Heart left ventricle (tissue), 16 donors: ENCODE measurements at places on chromosomes 11 and 22.

DNA sequence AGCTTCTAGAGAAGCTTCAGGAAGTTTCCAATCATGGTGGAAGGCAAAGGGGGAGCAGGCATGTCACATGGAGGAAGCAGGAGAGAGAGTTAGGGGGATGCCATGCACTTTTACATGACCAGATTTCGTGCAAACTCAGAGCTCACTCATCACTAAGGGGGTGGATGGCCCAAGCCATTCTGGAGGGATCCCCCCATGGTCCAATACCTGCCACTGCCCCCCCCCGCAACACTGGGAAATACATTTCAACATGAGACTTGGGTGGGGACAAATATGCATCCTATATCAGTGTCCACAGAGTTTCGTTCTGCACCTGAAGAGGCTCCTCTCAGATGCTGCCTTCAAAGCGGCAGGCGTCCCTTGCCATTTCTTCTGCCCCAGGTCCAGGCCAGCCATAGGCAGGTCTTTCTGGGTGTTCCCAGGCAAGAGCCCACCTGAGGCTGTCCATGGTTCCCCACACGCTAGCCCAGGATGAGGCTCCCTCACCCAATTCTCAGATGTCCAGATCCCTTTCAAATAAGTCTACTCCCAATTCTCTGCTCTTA is 1344.3 kb downstream of the TBC1D22A start:
- no peak for DNase-seq

DNA sequence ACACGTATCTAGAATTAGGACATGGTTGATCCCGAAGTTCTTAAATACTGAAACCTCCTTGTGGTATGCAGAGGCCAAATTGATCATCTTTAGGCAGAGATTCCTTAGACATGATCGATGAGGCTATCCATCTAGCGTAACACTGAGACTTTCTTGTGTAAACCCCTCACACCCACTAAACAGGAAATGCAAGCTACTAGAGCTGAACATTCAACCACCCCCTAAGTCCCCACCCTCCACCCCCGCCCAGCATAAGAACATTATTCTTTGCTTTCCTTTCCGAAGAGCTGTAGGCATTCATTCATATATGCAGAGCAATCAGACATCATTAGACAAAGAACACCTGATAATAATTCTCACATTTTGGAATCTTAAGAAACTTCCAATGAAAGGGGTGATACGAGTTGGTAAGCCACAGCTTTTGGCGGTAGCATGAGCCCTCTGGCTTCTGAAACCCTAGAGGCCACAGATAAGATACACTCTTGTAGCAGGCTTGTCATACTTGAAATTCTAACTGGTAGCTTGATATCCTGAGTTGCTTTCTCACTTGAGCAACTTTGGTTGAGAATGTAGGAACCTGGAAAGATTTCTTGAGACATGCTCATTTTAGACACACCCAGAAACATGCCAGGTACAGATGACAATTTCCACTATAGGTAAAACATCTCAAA is 42.2 kb downstream of the FLI1 start:
- no peak for DNase-seq

- peak; percentile 77 for DNase-seq
These were observed at the start of gene PDGFD for GRCh38 chr11:104164028-104164520. TSS of gene PDGFD (minus strand) at chr11:104164147.

- DNase-seq, result peak; percentile 63
These were observed 57.7 kb downstream of the BMAL1 start for GRCh38 chr11:13335319-13335718.

DNA sequence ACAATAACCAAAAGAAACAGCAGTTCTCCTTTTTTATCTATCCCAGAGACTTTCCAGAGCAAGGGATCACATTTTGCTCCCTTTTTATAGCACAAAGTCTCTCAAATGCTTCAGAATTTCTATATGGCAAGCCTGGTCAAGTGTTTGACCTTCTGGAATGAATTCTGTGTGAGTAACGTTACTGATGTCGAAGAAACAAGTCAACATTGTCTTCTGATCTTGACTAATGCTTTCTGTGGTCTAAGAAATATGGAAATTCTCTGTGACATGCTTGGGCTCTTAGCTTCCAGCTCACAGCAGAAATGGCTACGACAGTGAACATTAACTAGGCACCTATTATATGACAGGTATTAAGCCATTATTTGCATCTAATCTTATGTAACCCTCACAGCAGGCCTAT is 411.7 kb downstream of the CADM1 start:
- no peak for DNase-seq

GRCh38 chr11:109697140-109697843 is 275.3 kb downstream of the C11orf87 start:
- no peak for DNase-seq

DNA sequence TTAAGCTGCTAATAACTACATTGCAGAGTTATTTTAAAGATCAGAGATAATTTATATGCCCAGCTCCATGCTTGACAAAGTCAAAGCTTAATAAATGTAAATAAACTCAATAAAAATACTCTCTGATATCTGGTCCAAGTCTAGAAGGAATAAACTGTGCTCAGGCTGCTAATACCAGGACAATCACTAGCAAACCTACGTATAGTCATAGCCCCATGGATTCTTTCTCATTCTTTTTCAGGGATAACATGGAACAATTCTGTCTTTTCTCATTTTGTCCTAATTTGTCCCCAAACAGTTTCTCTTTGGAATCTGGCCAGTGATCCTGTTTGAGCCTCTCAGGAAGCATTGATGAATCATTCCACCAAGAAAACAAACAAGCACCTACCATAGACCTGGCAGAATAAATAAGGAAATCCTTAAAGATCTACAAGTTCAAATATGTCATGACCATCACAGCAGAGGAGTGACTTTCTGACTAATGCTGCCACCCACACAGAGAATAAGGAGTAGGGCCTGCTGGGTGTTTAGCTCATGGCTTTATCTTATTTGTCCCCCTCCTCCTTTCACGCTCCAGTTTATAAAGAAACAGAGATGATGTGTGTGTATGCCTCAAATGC is 14.1 kb upstream of the B3GNT6 start:
- no peak for DNase-seq

GRCh38 chr11:133064152-133064877 is 468.0 kb downstream of the OPCML start:
- DNase-seq, result peak; percentile 68

DNA sequence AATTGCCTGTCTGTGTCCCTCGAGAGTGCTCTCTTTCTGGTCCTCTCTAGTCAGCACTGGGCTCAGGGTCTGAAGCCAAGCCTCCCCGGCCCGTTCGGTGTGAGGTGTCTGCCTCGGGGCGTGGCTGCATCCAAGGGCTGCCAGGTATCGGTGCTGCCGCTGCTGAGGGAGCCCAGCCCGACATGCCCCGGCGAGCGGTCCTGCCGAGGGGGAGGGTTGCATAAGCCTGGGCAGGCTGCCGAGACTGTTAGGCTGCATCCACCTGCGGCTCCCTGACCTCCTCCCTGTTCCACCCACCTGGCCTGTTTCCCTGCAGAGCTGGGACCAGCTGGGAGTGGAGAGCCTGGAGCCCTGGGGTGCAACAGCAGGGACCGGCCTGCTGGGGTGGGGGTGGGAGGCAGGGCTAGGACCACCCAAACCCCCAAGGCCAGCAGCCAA is 6.3 kb downstream of the OVOL1 start:
- DNase-seq, result no peak

DNA sequence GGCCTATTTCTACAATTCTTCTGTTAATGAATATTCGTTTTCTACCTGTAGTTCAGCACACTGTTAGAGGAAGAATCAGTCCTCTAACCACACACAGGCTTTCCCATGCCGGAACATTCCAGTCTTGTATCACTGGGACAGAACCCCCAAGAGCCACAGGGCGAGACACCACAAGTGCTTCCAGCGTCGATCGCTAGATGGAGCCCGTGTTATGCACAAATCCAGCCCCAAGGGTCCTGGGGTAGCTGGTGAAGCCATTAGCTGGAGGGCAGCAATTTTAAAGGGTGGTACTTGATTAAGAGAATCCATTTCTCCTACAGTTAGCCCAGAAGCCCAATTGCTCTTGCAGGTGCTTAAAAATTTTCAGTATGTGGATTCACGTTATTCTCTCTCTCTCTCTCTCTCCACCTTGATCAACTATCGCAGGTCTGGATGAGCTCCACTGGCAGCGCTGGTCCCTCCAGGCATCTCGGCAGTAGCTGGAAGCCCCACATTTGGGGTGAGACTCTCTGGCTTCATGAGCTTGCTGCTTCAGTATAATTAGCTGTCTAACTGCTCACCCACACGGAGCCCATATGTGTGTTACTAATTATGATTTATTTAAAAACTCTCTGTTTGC is 148.2 kb upstream of the SNX19 start:
- no peak for DNase-seq

DNA sequence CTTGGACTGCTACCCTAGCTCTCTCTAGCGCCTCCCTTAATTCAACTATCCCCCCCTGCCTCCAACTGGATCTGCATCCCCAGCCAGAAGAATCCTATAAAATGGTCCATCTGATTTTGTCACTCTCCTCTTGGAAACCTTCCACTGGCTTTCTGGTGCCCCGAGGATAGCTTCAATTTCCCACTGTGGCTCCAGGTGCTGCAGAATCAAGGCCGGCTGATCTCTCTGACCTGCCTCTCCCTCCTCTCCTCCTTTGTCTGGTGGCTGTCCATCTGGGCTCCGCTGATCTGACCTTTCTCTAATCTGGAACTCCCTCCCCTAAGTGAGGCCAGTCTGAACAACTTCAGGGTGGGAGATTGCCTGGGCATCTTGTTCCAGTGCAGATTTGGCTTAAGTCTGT is 6.1 kb upstream of the GRK3 start:
- no peak for DNase-seq

GRCh38 chr11:19447150-19447566 is 206.4 kb upstream of the E2F8 start:
- DNase-seq, result no peak

GRCh38 chr22:45895436-45896152 is 81.4 kb downstream of the WNT7B start:
- DNase-seq, result no peak

GRCh38 chr22:38471237-38471636 is 3.3 kb downstream of the KDELR3 start:
- no peak for DNase-seq

- DNase-seq, result peak; percentile 58
These were observed 91.5 kb downstream of the MORC2 start for GRCh38 chr22:30876915-30877553.

DNA sequence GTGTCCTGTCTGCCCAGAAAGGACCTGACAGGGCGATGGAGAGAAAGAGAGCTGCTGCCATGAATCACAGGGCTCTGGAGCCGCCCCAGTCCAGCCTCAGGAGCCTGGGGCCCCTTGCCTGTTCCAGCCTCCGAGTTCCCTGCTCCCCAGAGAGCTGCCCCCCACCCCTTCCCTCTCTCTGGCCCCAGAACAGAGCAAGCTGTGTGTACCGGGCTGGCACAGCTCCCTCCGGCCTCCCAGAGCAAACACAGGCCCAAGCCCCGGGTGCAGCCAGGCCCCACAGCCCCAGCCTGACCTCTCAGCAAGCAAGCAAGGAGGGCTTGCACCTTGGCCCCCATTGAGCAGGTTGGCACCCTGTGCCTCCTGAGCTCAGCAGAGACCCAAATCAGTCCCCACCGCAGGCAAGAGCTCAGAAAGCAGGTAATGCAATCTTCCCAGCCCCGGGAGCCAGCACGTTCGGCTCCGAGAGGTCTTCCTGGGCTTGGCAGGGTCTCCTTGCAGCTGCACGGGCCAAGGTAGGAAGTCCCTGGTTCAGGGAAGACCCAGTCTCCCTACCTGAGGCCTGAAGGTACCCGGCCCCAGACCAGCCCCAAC is 1.4 kb downstream of the PACSIN3 start:
- DNase-seq, result peak; percentile 46

DNA sequence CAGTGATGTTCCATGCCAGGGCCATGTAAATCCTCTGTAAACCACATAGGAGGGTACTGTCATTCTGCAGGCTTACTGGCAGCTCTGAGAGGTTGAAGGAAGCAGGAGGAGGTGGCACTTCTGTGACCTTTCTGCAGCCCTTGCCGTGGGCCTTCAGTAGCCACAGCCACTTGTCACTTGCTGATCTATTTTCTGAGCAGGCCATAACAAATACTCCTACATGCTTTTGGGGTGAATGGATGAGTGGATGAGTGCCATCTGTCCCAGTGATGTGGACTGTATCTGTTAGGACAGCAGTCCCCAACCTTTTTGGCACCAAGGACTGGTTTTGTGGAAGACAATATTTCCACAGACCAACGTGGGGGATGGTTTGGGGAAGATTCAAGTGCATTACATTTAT is 10.2 kb downstream of the B3GNT6 start:
- no peak for DNase-seq

DNA sequence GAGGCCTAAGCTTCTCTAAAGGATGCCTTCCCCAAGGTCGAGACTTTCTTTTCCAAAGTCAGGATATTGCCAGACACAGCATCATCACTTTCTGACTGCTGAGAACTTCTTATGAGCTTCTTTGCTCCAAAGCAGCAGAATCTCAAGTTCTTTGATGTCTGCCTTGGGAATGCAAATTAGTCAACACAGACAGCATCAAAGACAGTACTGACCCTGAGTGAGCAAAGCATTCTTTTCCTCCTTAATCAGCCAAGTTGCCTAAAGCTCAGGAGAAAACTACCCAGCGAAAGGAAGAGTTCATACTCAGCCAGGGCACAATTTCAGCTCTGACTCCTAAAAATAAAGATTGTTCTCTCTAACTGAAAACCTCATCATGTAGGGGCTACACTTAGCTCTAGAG is 98.0 kb downstream of the SLC36A4 start:
- DNase-seq, result no peak
